ENCODE measurements at places on chromosomes 4 and X.

DNA sequence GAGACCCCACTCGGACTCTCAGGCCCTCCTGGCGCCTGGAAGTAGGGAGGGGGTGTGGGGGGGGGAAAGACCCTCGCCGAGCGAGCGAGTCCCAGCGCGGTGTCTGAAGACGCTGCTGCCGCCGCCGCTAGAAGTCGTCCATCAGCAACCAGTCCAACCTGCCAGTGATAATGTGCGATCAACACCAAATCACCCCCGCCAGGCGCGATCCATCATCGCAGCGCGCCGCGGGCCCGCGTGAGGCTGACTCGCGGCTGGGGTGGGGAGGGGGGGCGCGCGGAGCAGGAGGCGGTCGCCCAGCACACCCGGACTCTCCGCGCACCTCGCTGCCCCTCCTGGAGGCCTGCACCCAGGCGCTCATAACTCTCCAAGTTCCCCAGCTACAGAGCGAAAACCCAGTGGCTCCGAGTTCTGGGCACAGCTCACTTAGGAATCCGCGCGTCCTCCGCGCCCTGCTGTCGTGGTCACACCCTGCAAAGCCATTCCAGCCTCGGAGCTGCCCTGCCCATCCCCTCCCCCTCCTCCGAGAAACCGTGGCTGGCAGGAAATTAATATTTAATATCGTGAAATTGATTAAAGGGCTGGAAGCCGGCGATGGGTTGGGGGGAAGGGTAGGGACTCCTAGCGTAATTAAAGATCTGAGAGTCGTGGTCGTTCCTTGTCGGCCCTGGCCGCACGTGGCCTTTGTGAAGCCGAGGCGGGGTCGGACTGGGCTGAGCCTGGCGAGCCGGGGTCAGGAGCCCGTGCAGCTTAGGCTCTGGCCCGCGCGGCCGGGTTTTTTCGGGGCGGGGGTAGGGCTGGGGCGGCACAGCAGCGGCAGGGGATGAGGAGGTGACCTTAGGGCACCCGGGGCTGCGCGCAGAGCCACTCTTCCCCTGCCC is 58.1 kb upstream of the BCOR start:
- no peak for DNase-seq

- DNase-seq: no peak
Measured at GRCh38 chr4:78689700-78690323, 86.3 kb upstream of the BMP2K start.

- no peak for DNase-seq
Measured at GRCh38 chrX:37640142-37640541, 45.4 kb upstream of the XK start.

- no peak for DNase-seq
Measured at GRCh38 chr4:18749391-18749790, 727.8 kb upstream of the LCORL start.

DNA sequence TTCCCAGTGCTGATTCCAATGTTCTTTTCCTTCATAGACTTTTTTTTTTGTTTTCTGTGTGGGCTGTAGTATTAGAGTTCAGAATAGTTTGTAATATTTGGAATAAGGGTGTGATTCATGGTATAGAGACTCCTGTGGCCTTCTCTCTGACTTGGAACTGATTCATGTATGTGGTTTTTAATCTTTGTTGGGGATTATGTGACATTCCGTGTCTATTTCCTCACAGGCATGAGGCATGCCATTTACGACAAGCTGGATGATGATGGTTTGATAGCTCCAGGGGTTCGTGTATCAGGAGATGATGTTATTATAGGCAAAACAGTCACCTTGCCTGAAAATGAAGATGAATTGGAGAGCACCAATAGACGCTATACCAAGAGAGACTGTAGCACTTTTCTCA is 44.4 kb downstream of the POLR2B start:
- no peak for DNase-seq

DNA sequence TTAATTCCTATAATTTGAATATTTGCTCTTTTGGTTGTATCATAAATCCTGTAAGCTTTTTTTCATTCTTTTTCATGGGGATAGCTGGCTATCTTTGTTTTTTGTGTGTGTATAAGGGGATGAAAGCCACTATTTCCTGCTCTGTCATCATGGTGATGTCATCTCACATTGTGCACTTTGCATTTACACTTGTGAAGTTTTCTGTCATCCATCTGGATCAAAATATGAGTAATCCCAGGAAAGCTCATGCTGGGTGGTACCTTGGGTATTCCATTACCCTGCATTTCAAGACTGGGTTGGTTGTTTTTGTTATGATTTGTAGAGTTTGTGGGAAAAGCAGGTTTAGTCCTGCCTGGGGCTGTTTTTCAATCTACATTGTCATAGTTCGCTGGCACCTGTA is 367.3 kb downstream of the CHIC1 start:
- no peak for DNase-seq
